ENCODE measurements at places on chromosomes 2 and 18. TPM values are rescaled to one million over a fixed set of nuclear protein-coding genes. Genes with fewer than 3 reads are reported as not detected.

The TPO gene
- total RNA-seq, result 8.0 TPM

The UGT1A5 gene
- not detected for total RNA-seq

The LINC00305 gene
- not detected for total RNA-seq

The PRSS56 gene
- not detected for total RNA-seq

The CAPN14 gene
- total RNA-seq, result not detected

The SPIRE1 gene
- 29.2 TPM for total RNA-seq

The EGR4 gene
- not detected for total RNA-seq

The SCN7A gene
- 19.9 TPM for total RNA-seq

The ATG9A gene
- total RNA-seq, result 34.6 TPM

The IL36A gene
- not detected for total RNA-seq

GRCh38 chr2:181311837-181312236, 145.3 kb upstream of the ITGA4 start:
- no peak for DNase-seq

DNA sequence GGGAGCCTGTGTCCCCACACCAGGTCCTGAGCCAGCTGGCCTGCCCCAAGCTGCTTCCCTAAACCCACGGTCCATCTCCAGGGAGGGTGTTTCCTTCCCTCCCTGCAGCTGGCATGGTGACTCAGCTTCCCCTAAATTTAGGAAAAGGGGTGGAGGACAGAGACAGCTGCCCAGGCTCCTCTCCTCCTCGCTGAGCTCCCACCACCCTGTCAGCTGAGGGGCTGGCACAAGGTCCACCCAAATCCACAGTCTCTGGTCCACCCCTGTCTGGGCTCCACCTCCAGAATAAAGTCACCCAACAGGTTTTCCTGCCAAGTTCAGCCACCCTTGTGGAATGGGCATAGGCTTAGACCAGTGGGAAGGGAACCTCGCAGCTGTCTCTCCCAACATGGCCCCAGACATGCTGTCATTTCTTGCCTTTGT, 156.5 kb downstream of the TNS1 start:
- DNase-seq, result no peak

DNA sequence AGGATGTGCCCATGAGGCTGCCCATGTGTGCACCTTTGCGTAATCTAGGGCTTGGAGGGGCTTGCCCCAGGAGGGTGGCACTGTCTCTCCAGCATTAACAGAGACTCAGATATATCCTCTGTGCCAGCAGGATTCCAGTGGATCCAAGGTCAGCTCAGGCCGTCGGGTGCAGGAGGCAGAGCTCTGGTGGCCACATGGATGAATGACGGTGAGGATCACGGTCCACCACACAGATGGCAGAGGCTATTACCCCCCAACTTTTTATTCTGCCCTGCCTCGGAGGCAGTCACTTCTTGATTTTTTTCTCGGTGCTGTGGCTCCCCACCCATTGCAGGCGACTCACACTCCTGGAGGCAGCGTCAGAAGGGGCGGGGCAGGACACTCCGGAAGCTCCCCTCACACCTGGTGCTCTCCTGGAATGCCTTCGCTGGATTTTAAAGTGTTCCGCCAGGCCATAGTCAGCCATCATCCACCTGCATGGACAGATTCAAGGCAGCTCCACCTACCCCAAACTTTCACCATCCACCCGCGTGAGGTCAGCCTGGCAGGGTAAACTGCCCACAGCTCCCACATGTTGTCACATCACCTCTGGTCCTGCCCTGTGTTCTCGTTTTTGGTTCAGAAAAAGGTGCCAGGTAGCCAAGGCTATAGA, 602.9 kb upstream of the RAB6C start:
- DNase-seq, result no peak

- DNase-seq, result no peak
Observed at GRCh38 chr18:7926526-7926925, 359.4 kb downstream of the PTPRM start.

DNA sequence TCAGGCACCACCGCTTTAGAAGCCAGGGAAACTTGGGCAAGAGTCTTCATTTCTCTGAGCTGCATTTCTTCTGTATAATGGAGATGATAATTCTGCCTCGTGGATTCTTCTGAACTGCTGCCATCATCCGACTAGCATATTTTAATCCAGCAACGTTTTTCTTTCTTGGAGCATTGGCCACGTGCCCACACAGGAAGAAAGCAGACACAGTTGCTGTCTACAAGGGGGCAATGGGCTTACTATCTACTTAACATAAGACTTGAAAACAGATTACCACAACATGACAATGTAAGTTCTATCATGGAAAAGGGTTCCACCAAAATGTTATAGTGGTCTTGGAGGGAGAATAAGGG, 176.5 kb downstream of the FAM210A start:
- DNase-seq, result no peak

GRCh38 chr2:187148059-187148714, 299.2 kb upstream of the ZSWIM2 start:
- DNase-seq, result no peak

DNA sequence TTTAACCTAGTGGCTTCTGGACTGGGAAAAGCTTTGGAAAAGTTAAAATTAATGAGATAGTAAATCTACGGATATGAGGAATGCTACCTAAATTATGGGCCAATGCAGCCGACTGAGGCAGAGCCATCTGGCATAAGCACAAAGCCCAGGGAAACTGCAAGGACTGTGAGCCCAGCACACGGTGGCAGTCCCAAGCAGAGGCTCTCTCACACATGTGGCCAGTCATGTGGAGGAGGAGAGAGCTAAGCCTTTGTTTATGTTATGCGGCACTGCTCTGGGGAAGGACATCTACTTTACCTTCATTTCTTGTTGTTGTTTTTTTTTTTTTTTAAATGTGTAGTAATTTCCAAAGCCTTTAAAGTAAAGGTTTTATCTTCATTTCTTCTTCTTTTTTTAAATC, 267.0 kb downstream of the STK39 start:
- no peak for DNase-seq

- DNase-seq, result no peak
Observed at GRCh38 chr2:7987992-7988391, 693.9 kb upstream of the ID2 start.

DNA sequence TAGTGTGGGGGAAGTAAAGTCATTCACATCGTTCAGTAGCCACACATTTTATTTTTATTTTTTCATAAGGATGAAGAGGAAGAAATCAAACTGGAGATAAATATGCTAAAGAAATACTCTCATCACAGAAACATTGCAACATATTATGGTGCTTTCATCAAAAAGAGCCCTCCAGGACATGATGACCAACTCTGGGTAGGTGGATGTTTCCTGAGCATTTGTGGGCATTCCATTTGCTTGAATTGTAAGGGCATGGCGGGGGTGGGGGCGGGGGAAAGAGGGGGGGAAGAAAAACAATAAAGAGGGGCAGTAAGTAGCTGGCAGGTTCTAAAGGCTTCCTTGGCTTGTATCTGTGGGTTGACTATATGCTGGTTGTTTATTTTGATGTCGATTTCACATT, 126.4 kb downstream of the MAP4K4 start:
- DNase-seq, result no peak

GRCh38 chr2:127386246-127386645, 1.5 kb downstream of the MAP3K2 start:
- DNase-seq, result no peak

DNA sequence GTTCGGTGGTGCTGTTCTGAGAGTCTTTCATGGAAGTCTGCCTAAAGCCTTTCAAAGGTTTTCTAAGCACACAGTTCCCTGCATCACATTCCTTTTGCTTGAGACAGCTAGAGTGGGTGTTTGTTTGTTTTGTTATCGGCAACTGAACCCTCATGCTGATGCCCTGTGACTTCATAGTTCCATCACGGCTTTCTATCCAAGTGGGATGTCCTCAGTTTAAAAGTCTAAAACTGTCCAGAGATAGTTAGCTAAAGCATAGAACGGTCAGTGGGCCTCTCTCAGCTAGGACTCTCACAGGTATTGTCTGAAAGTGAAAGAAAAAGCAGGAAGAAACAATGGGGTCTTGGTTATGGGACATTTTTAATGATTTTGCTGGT, 337.3 kb downstream of the OSR1 start:
- DNase-seq, result no peak

GRCh38 chr2:136764452-136765255, 691 bp upstream of the THSD7B start:
- no peak for DNase-seq

GRCh38 chr2:171566057-171566456, 43.8 kb downstream of the CYBRD1 start:
- DNase-seq, result no peak

DNA sequence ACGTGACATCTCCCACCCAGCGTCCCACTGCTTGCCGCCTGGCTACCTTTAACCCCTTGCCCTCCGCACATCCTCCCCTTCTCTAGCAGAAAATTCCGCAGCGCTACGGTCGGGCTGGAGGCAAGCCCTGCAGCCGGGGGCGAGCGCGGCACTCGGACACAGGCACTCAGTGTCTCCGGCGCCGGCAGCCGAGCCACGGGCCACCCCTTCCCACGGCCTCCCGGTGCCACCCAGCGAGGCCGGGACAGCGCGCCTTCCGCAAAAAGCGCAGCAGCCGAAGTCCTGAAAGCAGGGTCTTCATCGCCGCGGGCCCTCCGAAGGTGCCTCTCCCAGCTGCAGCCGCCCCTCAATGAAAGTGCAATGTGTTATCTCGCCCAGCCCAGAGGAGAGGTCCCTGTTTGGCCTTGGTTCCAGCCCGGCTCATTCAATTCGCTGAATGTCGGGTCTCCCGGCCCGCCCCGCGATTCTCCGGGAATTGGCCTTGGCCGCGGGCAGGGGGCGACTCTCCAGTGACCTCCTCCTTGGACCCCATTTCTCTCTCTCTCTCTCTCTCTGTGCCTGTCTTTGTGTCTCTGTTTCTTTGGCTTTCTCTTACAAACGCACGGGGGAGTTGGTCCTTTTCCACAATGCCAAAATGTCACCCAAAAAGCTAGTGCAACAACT, 1.1 kb downstream of the DLGAP1 start:
- DNase-seq, result no peak

DNA sequence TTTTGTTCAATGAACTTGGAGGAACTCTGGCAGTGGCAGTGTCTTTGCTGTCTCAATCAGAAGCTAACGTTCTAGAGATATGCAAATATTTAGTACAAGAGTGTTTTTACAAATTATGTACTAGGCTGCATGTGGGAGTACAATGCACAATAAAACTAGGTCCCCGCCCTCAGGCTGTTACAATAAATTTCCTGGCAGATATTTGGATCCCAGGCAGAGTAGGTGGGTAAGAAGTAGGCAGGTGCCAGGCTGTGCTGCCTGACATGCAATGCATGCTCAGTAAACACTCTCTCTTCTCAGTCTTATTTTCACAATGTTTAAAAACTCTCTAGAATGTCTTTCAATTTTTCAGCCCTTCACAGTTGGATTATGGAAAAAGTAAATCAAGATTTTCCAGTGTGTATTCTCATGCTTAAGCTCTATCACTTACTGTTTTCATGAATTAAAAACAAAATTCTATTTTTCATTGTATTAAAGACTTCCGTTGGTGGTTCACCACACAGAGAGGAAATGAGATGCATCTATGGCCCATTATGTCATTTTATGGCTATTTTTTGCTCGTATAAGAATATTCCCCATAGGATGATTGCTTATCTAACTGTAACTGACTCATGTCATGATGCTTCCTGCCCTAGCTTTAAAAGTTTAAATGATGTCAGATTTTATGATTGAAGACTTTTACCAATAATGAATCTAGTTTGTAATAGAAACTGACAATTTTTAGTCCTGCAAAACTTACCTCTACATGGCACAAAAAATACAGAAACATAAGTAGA, 346.1 kb downstream of the RND3 start:
- no peak for DNase-seq

DNA sequence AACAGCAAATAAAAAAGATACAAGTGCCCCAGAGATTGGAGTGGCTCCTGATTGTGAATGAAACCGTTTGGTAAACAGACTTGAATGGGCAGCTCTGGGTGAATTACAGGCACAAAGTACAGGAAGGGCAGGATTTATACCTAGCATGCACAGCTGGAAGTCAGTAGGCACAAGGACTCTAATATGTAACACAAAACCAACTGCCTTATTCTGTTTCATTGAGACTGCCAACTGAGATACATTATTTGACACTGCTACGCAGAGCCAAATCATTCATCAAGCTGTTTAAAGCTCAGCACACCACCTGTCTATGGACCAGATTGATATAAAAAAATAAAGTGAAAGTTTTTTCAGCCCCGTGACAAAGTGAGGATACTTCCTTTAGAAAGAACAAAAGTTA, 541.2 kb downstream of the NUP35 start:
- DNase-seq, result no peak

GRCh38 chr2:182836451-182836850, 30.0 kb downstream of the FRZB start:
- DNase-seq, result no peak

- no peak for DNase-seq
Observed at GRCh38 chr2:150182566-150183235, 304.8 kb downstream of the RND3 start.

GRCh38 chr18:75408554-75409506, 18.7 kb downstream of the SMIM21 start:
- DNase-seq, result no peak

DNA sequence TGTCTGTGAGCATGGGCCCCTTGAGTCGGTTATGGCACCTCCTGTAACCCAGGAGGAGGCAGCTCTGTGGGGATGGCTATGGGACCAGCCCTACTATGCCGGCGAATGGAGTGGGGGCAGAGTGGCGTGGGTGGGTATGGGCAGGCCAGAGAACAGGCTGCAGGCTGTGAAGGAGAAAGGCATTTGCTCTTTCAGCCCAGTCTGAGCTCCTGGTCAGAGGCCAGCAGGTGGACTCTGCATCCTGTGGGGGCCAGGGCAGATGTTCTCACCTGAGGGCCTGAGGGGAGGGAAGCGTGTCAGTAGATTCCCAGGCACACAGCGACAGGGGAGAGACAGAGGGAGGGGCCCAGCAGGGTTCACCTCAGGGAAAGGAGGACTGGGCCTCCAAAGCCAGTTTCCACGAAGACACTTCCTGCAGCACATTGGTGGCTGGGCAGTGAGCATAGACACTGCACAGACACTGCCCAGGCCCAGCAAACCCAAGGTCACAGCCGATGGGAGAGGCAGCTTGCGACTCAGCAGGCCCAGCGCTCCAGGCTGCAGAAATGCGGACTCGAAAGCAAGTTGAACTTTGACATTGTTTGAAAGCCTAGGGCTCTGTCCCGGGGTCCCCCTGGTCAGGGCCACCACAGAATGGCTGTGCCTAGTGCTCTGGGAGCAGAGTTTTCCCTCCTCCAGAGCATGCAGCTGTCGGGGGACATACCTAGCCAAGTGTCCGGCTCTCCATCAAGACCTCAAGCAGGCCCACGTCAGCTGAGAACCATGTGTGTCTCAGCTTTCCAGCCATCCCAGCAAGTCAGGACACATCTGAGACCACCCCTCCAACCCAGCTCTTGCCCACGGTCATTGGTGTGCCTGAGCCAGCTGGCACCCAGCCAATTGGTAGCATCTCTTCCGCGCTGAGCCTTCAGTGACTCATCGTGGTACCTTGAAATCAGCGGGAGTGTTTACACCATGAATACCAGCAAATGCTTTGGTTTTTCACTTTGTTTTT, 53.8 kb downstream of the TGOLN2 start:
- DNase-seq, result no peak

Measured in omental fat pad (tissue), 4 donors.